OCI-M1 (cell line): ENCODE measurements at places on chromosomes 1 and 21.
A peak's percentile ranks its signal among the peaks of the same experiment; 100 is the strongest.

DNA sequence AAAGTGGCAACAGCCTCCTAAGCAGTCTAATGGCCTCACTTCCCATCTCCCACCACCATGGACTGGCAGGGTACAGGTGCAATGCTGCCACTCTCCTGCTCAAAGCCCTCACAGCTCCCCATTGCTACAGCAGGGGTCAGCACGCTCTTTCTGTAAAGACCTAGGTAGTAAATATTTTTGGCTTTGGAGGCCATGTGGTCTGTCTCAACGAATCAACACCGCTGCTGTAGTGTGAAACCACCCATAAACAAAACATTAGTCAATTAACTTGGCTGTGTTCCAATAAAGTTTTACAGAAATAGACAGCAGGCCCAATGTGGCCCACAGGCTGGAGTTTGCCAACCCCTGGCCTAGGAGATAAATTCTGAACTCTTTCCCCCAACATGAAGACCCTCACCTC is 44.6 kb upstream of the TMEM125 start:
- peak; percentile 15 for DNase-seq

- no peak for DNase-seq
These were observed 105.3 kb downstream of the DISP1 start for GRCh38 chr1:222920169-222920568.

GRCh38 chr1:110630839-110631663 is 24.9 kb upstream of the KCNA2 start:
- DNase-seq = peak; percentile 76

DNA sequence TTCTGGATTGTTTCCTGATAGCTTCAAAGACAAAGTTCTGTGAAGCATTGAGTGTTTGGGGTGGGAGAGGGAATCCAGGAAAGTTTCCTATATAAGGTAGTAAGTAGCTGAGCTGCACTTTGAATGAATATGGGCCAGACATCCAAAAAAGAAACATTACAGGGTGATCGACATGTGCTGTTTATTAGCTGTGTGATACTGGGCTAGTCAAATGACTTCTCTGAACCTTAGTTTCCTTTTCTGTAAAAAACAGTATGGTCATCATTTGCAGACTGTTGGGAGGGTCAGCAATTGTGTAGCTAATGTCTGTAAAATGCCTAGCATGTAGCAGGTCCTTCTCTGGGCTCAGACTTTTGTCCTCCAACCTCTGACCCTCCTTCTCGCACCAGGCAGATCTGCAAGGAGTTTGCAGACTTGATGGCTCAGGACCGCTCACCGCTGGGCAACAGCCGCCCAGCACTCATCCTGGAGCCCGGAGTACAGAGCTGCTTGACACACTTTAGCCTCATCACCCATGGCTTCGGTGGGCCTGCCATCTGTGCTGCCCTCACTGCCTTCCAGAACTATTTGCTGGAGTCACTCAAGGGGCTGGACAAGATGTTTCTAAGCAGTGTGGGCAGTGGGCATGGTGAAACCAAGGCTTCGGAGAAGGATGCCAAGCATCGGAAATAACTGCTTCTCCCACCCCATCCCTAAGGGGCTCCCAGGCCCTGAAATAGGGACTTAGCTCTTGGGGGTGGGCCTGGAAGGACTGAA is 21.1 kb downstream of the TFAP2E start:
- DNase-seq = no peak

DNA sequence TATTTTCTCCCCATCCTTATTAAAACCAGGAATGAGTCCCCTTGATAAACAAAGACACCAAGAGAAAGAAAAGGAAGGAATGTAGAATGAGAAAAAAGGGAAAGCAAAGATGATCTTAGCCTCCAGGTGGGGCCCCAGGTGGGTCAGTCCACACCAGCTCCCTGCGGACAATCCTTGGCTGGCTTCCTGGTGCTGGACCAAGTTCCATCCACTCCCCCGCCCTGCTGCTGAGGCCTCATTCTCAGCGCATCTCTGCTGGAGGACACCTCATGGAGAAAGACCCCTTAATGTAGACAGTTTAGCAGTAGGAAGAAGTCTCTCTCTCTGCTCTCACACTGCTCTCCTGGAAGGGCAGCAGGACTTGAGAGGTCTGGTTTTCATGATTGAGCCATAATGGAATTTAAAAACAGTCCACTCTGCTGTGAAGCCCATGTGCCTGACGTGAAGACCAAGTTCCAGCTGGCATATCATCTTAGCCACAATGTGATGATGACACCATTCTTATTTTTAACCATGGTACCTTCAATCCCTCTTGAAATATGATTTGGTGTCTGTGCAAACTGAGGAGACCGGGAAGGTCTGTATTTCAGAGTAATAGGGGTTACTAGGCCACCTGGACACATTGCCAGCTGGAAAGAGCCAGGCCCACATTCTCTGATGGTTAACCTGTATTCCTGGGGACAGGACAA is 83.1 kb downstream of the WLS start:
- no peak for DNase-seq

- no peak for DNase-seq
These were observed 375.9 kb upstream of the DUSP10 start for GRCh38 chr1:222117809-222118208.
